ENCODE measurements at places on chromosomes 2 and 18.

DNA sequence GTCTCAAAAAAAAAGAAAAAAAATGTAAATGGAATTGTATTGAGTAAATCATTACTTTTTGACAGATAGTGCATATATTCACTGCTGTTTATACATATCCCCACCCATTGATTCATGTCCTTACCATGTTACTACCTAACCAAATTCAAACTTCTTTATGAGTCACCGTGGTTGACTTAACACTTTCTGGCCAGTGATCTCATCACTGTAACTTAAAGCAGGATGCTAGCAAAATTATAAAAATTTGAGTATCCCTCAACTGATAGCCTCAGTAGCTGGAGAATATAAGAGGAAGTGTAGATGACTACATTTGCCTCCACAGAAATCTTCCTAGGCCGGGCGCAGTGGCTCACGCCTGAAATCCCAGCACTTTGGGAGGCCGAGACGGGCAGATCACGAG lies 13.4 kb downstream of the CNOT9 start:
- no peak for DNase-seq

DNA sequence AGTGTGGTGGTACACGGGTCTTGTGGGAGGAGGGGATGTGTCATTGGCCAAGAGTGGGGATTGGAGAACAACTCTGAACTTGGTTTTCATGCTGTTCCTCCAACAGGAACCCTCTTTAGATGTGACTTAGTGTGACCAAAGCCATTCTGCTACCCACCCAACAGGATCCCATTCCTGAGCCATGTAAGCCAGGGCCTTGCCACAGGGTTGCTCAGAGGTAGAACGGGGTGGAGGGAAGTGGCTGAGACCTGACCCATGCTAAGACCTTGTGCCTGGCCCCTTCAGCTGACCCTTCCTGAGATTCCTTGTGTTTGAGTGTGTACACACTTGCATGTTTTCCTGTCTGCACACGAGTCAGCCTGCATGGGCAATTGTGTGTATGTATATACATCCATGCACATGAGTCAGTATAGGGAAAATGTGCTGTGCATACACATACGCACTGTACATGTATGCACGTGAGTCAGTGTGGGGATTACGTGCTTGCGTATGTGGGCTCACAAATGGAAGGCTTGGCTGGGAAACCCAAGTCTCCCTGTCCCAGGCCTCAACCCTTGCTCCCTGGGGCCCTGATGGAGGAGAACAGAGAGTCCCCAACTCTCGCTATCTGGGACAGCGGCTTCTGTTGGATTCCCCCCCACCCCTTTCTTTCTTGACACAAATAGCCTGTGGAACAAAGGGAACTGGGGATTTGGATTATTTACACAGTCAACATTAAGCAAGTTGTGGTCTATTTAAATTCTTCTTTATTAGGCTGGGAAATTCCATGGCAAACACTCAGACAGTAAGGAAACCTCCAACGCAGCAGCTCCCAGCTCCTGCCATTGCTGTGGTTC lies 339.8 kb downstream of the DYSF start:
- no peak for DNase-seq

- DNase-seq = peak; percentile 98
Observed at GRCh38 chr2:44097322-44097907, 71.3 kb upstream of the PPM1B start.

DNA sequence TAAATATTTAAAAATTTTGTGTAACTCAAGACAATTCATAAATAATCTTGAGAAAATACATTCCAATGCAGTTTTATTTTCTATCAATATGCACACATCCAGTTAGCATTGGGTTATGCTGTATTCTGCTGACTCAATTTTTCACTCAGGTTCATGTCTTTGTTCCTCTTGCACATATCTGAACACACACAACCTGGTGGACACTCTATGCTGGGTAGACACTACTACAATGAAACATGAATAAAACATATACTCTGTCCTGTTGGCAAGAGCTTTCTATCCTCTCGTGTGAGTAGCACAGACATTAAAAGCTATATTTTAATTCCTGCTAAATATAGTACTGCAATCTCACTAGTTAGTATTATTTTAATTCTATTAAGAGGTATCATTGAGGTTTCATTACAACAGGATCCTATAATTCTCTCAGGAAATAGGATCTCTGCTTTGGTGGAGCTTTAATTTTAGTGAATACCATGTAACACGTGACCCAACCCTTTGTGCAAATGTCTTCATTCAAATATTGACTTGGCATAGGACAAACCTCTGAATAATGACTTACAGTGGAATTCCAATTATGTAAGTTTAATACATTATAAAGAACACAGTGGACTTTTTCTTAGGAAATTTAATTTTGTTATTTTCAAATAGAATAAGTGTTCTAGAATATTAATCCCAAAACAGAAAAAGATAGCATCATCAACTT lies 342.3 kb upstream of the TMEFF2 start:
- no peak for DNase-seq

- no peak for DNase-seq
Observed at GRCh38 chr2:233470011-233470687, 96.4 kb downstream of the USP40 start.

GRCh38 chr2:45938649-45939511 lies 287.4 kb downstream of the PRKCE start:
- no peak for DNase-seq

- DNase-seq = no peak
Observed at GRCh38 chr2:40955635-40956034, 503.7 kb upstream of the SLC8A1 start.

- DNase-seq = no peak
Observed at GRCh38 chr2:232126301-232127099, 165.0 kb downstream of the DIS3L2 start.

DNA sequence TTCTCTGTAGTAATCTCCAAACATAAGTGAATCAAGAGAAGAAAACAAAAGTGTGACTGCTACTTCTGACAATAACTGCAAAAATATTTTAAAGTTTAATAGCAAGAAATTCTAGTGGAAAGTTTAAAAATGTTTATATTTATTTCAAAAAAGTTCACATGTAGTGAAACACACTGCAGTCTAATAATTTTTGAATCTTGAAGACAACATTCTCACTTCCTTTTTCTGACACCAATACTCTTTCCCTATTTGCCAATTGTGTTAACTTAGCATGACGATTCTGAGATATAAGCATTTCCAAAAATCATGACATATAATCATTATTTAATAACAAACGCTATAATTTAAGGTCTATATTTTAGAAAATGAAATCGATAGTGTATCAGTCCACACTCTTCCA lies 429.1 kb upstream of the PKDCC start:
- no peak for DNase-seq

GRCh38 chr2:86633155-86633651 lies 9.5 kb upstream of the RNF103 start:
- no peak for DNase-seq

DNA sequence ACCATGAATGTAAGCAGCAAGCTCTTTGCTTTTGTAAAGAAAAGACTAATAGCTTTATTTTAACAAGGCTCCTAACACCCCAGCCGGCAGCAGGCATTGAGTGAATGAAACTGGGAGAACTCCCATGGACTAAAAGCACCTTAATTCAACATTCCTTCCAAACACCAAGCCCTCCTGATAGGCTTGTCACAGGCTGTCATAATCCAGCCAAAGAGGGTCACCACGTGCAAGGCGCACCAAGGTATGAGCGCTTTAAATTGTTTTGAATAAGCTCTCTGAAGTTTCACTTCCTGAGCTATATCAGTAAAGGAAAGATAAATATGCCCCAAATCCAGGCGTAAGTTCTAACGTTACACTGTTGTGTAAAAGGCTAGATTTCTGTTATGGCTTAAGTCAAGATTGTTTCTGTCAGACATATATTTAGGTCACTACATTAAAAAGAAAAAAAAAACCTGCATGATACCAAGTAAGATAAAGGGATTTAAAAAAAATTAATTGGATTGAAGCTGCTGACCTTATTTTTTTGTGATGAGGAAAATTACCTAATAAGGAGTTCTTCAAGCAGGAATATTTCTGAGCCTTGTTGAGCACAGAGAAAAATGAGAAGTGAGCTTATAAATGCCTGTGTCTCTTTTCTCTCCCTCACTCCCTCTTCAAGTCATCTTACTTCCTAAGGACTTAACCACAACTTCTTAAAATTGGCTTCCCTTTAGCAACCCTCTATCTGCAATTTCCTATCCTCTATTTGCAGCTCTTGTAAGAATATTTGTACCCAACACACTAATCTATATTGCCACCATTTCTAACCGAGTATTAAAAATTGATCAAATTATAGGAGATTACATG lies 136.1 kb upstream of the NRP2 start:
- DNase-seq = no peak

DNA sequence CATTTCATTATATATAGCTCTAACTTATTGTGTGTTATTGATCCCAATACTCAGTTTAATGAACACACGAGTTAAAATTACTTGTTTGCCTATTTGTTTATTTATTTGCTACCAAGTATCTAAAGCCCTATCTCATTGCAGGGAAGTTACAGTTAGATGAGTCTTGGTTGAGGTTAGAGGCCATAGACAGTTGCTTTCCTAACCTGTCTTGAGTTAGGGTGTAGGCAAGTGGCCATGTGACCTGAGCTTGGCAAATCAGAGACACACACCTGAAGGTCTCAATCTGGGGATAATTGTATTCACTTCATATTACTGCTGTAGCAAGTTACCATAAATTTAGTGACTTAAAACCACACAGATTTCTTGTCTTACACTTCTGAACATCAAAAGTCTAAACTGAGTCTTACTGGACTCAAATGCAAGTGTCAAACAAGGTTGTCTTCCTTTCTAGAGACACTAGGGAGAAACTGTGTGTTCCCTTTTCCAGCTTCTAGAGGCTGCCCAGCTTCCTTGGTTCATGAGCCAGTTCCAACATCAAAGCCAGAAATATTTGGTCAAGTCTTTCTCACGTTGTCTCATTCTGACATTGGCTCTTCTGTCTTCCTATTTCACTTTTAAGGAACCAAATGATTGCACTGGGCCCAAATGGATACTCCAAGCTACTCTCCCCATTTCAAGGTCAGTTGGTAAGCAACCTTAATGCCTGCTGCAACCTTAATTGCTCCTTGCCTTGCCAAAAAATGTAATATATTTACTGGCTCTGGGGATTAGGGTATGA lies 39.7 kb downstream of the COL3A1 start:
- DNase-seq = no peak

DNA sequence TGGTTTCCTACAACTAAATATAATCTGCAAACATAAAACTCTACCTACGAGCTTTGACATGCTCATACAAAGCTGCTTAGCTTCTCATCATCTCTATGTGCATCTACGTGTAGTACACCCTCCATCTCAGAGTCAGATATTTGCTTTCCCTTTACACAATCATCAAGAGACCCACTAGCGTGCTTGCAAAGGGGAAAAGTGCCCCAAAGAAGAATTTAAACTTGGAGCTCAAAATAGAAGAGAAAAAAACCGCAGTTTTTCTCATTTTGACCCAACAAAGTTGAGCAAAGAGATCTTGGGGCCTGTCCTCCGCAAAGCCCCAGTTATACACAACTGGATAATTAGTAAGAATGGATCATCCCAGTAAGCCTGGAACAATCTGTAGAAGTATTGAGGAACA lies 104.1 kb downstream of the PAX3 start:
- no peak for DNase-seq

DNA sequence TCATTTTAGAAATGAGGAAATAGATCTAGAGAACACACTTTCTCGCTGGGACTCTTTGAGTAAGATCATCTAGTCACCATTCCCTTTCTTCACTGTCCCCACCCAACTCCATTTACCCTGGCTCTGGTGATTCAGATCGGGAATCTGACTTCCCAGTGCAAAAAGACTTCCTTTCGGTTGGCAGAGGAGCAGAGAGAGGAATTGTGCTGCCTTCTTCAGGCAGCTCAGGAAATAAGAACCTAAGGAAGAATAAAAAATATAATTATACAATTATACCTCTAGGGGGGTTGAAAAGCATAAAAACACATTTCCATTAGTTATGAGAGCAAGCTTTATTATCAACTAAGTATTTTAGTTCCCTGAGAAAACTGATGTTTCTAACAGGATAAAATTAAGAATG lies 9.3 kb upstream of the MPP4 start:
- no peak for DNase-seq

DNA sequence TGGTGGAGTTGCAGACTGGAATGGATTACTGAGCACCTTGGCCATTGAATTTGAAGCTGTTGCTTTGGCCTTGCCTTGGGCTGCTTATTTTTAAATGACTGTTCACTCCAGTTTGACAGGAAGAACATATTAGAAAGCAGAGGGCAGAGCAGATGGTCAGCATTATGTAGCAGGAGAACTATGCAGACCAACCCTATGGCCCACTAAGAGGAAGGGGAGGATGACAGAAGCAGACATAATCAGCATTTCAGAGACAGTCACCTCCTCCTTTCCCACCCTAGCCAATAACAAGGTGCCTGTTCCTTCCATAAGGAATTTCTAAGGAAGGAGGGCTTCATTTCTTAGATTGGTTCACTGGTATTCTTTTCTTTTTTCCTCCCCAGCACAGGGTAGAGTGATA lies 2.4 kb downstream of the CHRNA1 start:
- peak; percentile 57 for DNase-seq

DNA sequence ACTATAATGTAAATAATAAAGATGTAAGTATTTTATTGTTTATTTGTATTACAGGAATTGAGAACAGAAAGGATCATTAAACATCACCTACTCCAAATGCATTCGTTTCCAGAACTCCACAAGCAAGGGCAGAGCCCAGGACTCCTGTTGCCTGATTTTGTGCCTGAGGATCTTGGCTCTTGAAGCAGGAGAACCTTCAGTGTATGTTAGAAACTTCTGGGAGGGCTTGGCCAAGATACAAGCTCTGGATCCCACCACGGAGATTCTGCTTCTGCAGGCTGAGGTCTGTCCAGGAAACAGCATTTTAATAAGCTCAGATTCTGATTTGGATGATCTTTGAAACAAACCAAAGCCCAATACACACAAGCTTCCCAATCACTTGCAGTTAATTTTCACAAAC lies 142.4 kb upstream of the SOX11 start:
- no peak for DNase-seq

- DNase-seq = no peak
Observed at GRCh38 chr2:144548532-144549191, 28.7 kb upstream of the ZEB2 start.

GRCh38 chr2:160062292-160063005 lies at the start of gene PLA2R1:
Gene PLA2R1 (minus strand): TSS chr2:160062615. CDS start chr2:160062403, 212 bp downstream.
- peak; percentile 21 for DNase-seq

DNA sequence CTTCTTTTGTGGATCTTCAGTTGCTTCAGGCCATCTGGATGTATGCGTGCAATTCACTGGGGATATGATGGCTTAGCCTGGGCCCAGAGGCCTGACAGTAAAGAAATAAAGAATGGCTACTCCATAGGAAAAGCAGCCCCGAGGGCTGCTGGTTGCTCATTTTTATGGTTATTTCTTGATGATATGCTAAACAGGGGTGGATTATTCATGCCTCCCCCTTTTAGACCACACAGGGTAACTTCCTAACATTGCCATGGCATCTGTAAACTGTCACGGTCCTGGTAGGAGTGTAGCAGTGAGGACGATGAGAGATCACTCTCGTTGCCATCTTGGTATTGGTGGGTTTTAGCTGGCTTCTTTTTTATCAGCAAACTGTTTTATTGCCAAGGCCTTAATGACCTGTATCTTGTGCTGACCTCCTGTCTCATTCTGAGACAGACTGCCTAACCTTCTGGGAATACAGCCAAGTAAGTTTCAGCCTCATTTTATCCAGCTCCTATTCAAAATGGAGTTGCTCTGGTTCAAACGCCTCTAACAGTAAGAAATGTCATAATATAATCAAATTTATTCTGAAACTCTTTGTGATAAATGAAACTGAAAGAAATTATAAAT lies 60.5 kb downstream of the DSEL start:
- no peak for DNase-seq

GRCh38 chr2:30315391-30316063 lies 84.2 kb downstream of the LBH start:
- no peak for DNase-seq

GRCh38 chr18:22387364-22387763 lies 30.4 kb downstream of the CTAGE1 start:
- DNase-seq = no peak
